ENCODE measurements at places on chromosomes 7 and 10.

DNA sequence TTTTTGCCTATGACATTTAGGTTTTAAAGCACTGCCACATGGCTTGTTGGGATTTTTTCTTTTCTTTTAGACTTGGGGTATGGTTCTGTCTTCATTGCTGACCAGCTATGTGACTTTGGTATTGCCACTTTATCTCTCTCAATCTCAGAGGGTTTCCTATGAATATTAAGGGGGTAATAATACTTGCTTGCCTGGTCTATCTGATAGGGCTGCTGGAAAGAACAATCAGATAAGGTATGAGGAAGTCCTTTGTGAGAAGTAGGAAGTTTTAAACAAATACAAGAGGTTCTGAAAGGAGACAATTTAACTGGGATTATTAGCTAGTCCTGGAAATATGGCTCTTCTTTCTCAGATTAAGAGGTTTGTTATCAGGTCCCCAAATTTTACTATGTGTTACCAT, 80.8 kb downstream of the ZNF92 start:
- DNase-seq: no peak

DNA sequence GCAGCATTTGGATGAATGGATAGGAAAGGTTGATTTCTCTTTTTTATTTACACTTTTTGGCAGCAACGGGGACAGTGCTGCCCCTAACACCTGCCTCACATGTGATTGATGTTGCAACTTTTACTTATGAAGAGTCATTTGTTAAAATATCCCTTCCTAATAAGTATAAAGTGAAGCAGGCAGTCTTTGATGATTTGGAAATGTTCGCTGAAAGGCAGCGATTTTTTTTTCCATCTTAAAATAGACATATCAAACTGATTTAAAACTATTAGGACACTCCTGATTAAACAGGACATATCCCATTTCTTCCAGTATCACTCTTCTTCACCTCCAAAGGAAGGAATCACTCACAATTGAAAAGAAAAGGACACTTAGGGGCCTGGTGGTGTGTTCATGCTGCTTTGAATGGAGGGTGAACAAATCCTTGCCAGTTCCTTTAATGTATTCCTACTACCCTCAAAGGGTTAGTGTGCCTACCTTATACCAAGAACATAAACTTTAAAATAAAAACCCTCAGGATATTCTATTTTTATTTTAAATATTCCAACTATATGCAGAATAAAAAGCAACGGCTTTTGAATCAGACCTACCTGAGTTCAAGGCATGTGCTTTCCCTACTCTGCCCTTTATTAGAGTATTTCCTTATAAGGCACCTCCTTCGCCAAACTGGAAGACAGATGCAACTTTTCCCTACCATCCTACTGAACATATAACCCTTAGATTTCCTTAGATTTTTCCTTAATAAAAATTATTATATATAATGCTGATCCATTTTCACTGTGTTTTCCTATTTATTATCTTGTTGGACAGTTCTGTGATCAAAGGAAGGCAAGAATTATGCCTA, 1.1 kb downstream of the ADK start:
- DNase-seq: peak; percentile 62

- DNase-seq: no peak
These were observed 86.0 kb upstream of the MDFIC start for GRCh38 chr7:114835861-114836260.

DNA sequence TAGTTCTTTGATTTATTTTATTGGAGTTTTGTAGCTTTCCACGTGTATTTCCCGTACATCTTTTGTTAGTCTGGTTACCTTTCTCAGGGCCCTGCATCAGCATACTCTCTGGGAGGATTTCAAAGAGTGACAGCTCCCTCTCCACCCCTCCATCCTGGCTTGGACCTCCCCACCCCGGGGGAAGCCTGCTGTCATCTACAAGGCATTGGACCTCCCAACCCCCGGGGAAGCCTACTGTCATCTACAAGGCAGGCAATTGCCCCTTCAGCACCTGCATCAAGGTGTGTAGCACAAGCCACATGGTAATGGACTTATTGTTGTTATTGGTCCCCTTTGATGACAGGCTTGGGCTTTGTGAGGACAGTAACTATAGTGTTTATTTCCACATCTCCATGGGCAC, 390.1 kb downstream of the TCERG1L start:
- no peak for DNase-seq

GRCh38 chr10:101135141-101136006, 4.3 kb downstream of the TLX1 start:
- DNase-seq: no peak

- DNase-seq: peak; percentile 85
These were observed 35.3 kb downstream of the DENND2A start for GRCh38 chr7:140605337-140605736.

DNA sequence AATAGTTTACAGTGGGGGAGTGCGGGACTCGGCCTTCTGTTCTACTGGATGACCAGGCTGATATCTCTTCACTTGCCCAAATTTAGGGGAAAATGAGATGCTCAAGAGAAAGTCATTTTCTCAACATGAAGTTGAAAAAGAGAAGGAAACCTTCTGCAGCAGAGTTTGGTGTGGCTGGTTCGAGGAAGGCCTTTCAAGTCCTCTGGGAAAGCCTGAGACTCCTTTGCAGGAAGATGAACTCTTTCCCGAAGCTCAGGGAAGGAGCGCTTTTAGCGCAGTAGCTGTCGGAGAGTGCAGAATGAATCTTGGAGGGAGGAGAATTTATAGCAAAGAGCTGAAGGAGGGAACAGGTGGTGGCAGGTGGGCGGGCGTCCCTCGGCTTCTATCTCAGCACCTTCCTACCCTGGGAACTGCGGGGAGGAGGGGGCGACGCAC, at the start of gene ATOH7:
TSS of gene ATOH7 (minus strand) at position 297 of the 435 bp plus-strand sequence. CDS start 436 bp downstream, outside the sequence.
- no peak for DNase-seq

GRCh38 chr10:103445767-103446567, 6.2 kb downstream of the CALHM2 start:
- DNase-seq: no peak

DNA sequence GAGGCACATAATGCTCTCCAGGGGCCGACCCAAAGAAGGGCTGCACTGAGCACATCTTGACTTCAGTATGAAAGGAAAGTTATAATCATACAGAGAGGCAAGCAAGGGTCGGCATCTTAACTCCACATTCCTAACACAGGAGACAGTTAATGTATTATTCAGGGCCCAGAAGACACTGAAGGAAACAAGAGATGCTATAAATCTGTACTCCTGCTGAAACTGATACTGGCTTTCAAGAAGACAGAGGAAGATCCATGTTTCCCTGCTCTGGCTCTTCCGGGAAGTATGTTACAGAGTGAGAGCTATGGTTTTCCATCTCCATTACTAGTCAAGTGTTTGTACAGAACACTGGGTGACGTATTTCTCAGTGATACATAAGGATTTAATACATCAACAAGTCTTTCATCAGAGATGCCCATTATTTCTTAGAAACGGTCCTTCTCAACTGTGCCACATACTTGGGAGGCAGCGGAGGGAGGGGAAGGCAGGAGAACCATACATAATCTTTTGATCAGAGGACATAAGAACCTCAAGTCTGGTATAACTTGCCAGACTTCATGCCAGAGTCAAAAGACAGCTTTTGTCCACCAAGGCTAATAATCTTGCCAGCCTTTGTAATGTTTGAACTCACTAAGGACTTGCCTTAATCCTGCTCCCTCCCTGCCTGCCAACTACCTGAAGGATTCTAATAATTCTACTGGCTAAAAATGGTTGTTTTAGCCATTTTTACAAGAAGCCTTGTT, 58.1 kb downstream of the ENO4 start:
- no peak for DNase-seq

- DNase-seq: no peak
These were observed 25.1 kb downstream of the PRKAG2 start for GRCh38 chr7:151851782-151852181.

GRCh38 chr7:122412883-122413282, 108.3 kb upstream of the FEZF1 start:
- DNase-seq: no peak

DNA sequence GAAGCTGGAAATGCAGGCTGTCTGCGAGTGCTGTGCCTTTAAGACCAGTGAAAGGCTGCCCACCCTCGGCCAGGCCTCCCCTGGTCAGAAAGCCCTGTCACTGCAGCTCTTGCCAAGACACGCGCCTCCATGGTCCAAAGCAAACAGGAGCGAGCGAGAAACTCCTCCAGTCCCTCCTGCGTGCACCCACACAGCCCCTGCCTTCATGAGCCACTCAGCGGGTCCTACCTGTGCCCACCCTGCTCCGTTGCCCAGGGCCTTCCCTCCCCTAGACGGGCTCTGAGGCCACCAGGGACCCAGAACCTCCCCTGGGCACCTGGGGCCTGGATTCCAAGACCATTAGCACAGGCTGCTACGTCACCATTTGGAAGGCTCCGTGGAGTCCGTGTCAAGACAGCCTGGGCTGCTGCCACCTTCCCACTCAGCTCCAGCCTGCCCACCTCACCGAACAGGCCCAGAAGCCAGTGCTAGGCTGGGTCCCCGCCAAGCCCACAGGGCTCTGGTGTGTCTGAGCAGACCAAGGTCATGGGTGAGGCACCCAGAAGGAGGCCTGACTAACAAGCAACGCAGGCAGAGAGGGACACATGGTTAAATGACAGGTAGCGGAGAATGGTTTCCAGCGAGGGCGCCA, 144.5 kb downstream of the NEURL1 start:
- DNase-seq: no peak
